NCI-H1436 (cell line): ENCODE measurements at places on chromosomes 2 and 18.

GRCh38 chr18:11425211-11425610, 184.2 kb upstream of the SLC35G4 start:
- no peak for DNase-seq

GRCh38 chr2:143410082-143410897, 281.1 kb downstream of the ARHGAP15 start:
- DNase-seq: no peak

DNA sequence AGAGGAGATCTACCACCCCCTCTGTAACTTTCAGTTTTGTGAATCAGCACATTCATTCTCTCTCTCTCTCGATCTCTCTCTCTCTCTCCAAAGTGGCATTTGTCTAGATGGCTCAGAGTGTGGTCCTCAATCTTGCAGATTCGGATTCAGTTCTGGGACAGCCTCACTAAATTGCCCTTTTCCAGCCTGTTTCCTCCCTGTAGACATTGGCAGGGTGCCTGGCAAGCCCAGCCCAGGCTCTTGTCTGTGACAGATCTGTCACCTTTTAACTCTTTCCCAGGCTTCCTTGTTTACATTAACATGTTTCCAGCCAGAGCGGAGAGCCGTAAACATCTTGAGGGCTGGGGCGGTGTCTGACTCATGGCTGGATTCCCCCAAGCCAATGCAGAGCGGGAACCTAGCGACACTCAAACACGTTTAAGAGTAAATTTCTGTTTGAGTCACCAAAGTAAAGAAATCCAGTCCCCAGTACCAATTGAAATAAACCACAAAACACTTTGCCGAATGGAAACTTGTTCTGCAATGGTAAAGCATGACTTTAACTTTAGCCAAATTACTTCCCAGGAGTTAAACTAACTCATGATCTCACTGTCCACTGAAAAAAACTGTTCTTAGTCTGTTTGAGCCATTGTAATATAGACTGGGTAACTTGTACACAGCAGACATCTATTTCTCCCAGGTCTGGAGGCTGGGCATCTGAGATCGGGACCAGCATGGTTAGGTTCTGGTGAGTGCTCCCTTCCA, 6.6 kb upstream of the CYP27C1 start:
- DNase-seq: no peak

DNA sequence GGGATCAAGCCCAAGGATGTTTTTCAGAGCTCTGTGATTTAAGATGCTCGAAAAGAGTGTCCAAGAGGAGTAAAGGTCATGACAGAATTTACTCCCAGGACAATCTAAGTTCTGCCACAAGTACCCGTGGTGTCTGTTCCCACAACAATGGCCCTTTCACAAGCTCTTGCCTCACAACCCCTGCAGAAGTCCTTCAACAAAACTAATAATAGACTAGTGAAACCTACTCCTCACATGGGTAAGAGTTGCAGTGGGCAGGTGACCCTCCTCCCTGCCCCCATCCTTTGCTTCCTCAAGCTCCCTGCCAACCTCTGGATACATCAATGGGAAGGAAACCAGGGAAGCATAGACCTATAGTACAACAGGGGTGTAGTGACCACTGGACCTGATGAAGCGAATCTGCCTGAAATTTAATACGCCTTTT, 34.9 kb downstream of the PTCD3 start:
- DNase-seq: no peak
